ENCODE measurements at places on chromosomes 11 and 22.

DNA sequence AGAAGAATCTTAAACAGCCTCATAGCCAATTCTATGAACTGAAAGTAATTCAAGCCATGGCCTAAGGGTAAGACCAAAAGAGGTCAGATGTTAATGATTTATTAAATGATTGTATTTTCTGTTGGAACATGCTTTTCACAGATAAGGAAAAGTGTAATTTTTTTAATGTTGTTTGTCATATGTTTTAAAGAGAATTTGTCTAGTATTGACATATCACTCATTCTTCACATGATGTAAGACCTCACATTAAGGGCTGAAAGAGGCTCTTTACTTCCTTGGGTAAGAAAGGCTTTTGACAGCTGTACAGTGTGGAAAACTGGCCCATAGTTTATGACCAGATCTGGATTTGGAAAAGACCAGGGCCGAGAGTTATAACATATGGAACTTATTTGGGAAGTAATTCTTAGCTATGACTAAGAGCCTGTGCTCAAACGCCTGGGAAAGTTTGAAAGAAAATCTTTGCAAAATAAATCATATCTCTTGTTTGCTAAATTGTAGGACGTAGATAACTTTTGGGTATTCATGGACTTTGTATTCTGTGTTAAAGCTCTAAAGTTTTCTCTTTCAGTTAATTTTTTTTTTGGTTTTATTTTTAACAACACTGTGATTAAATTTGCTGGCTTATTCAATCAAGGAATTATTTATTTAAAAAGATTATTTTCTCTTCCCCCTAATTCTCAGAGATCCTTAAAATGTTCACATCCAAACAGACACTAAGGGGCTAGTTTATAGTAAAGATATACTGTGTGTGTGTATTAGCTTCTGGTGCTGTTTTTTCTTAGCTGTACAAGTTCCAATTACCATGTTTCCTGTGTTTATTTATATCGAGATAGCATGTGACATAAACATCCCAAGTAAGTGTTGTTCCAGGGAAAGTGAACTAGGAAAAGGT, 162.2 kb downstream of the ARHGAP42 start:
- DNase-seq: no peak

DNA sequence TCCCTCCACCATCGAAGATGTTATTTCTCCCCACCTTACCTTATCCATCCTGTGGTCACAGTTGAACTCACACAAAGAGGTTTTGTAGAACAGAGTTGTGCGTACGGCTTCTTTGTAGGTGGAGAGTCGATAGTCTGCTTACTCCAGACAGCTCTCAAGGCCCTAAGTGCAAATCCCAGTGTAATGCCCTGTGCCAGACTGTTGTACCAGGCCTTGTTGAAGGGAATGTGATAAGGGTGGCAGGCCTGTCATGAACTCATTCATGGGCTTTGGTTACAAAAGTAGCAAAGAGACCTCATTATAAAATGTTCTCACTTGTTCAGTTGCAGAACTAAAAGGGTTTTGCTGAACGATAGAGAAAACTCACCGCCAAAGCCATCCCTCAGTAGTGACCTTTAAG, 288.7 kb upstream of the CADM1 start:
- DNase-seq: no peak

GRCh38 chr11:112322173-112322790, 61.6 kb upstream of the PLET1 start:
- no peak for DNase-seq

DNA sequence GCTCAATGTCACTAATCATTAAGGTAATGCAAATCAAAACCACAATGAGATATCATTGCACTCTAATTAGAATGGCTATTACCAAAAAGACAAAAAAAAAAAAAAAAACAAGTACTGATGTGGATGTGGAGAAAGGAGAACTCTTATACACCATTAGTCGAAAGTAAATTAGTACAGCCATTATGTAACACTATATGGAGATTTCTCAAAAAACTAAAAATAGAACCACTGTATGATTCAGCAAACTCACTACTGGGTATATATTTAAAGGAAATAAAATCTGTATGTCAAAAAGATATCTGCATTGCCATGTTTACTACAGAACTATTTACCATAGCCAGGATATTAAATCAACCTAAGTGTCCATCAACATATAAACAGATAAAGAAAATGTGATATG, 265.4 kb upstream of the ARHGAP20 start:
- DNase-seq: no peak

- DNase-seq: no peak
These were observed 591.2 kb downstream of the INSC start for GRCh38 chr11:15705891-15706290.

GRCh38 chr22:45895436-45896152, 81.4 kb downstream of the WNT7B start:
- DNase-seq: no peak

- DNase-seq: no peak
These were observed 780.9 kb downstream of the BRD1 start for GRCh38 chr22:49046546-49047361.

GRCh38 chr11:12232817-12233601, 122.6 kb downstream of the MICAL2 start:
- DNase-seq: no peak

DNA sequence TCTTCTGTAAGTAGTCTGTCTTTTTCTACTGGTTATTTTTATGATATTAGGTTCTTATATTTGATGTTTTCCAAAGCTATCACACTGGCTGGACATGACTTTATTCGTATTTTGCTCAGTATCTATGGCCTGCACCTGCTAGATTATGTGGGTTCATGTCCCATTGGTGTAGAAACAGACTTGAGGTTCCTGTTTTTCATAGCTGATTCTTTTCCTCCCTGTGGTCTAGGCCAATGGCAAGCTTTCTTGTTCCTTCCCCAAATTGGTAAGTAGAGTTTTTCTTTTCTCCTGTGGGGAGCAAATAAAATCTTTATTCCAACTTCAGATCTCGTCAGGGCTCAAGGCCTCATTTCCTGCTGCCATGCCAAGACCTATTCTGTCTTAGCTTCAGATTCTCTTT, 30.2 kb upstream of the SWAP70 start:
- DNase-seq: no peak

- no peak for DNase-seq
These were observed 18.4 kb downstream of the NEAT1 start for GRCh38 chr11:65440831-65441499.

DNA sequence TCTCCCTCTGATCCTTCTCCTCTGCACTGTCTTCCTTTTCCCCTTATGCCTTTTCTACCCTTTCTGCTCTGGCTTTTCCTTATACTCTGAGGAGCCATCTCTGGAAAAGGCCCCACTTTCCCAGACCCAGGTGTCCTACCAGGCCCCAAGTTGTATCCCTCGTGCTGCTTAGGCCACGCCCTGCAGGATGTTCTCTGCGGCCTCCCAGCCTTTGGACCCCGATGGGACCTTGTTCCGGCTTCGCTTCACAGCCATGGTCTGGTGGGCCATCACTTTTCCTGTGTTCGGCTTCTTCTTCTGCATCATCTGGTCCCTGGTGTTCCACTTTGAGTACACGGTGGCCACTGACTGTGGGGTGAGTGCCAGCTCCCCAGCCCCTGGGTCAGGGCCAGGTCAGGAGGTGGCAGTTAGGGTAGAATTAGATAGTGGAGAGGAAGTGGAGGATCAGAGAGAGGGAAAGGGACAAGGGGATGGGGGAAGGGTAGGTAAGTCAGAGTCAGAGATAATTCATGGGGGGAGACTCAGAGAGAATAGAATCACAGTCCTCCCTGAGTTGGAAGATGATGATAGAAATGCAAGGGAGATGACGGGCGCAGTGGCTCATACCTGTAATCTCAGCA, 8.9 kb downstream of the PGAP2 start:
- no peak for DNase-seq

DNA sequence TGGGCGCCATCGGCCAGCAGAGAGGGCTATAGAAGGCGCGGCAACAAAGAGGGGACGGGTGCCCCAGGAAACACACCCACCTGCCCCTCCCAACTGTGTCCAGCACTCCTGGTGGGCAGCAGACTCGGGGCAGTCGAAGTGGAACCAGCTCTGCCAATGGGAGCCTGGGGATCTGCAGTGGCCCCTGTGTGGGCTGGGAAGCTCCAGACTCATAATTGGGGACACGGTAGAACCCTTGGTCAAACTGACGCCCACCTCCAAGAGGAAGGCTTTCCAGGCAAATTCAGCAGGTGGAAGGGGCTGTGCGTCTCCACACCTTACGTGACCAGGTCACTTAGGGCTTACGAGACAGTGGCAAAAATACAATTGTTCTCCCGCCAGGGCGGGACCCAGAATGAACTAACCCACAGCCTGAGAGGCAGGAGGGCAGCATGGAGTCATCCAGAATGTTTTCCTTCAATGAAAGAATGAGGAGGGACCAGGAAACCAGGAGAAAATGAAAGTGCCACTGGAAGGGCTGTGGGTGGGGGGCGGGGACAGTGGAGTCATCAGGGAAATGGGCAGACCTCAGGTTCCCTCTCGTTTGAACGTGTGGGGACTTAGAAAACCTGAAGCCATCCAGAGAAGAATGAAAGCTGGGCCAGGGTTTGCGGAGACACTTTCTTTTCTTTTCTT, 53.2 kb upstream of the SHANK2 start:
- no peak for DNase-seq

- DNase-seq: no peak
These were observed 86.6 kb downstream of the FBXO7 start for GRCh38 chr22:32561163-32561562.

- DNase-seq: no peak
These were observed 23.0 kb upstream of the ZC3H12C start for GRCh38 chr11:110070176-110070575.

DNA sequence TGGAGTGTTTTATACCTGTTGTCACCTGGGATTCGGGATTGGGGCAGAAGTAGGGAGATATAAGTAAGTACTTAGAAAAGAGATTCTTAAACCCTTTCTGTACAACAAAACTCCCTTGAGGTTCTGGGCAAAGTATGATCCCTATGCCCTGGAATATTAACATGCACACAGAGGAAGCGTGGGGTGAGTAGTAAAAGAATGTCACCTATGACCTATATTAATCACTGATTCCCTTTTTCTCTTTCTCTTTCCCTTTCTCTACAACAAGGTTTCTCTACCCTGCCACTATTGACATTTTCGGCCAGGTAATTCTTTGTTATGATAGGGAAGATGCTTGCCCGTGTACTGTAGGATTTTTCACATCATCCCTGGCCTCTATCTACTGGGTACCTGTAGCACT, 209.7 kb upstream of the PLET1 start:
- no peak for DNase-seq

GRCh38 chr11:82546661-82547557, 186.8 kb downstream of the FAM181B start:
- no peak for DNase-seq

DNA sequence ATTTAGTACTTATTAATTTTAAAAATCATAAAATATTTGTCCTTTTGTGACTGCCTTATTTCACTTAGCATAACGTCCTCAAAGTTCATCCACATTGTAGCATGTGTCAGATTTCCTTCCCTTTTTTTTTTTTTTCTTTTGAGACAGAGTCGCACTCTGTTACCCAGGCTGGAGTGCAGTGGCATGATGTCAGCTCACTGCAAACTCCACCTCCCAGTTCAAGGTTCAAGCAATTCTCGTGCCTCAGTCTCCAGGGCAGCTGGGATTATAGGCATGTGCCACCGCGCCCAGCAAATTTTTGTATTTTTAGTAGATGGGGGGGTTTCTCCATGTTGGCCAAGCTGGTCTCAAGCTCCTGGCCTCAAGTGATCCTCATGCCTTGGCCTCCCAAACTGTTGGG, 10.6 kb downstream of the RAB6A start:
- DNase-seq: no peak

DNA sequence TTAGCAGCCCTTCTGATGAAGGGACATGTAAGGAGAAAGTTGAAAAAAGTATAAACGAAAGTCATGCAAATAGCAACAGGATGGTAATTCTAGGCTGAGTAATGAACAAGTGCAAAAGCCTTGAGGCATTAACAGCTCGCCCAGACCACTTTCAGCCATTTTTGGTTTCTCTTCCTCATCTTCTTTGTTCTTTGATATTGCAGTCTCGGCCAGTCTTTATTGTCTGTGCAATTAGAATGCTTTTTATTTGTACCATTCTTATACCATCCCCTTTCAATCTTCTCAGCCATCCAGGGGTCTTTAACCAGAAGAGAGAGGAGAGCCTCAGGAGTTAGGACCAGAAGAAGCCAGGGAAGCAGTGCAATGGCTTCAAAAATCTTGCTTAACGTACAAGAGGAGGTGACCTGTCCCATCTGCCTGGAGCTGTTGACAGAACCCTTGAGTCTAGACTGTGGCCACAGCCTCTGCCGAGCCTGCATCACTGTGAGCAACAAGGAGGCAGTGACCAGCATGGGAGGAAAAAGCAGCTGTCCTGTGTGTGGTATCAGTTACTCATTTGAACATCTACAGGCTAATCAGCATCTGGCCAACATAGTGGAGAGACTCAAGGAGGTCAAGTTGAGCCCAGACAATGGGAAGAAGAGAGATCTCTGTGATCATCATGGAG, 7.3 kb downstream of the TRIM34 start:
- DNase-seq: no peak

- DNase-seq: no peak
These were observed 262.5 kb downstream of the DCDC1 start for GRCh38 chr11:31106968-31107576.

- no peak for DNase-seq
These were observed 2.0 kb downstream of the FBXO3 start for GRCh38 chr11:33772300-33772699.

DNA sequence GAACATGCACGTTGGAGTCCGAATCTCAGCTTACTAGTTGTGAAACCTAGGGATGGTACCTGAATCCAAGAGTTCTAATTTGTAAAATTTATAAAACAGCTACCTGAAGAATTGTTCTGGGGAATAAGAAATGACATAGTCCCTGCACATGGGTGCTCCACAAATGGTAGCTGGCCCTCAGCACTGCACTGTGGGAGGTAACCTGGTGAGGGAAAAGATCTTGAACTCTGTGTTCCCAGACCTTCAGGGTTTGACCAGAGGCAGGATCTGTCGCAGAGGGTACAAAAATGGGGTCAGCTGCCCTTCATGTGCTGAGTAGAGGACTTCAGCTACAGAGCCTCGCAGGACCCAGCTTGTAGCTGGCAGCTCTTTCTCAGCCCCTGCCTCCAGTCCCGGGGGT, 73.5 kb downstream of the USP35 start:
- DNase-seq: no peak

DNA sequence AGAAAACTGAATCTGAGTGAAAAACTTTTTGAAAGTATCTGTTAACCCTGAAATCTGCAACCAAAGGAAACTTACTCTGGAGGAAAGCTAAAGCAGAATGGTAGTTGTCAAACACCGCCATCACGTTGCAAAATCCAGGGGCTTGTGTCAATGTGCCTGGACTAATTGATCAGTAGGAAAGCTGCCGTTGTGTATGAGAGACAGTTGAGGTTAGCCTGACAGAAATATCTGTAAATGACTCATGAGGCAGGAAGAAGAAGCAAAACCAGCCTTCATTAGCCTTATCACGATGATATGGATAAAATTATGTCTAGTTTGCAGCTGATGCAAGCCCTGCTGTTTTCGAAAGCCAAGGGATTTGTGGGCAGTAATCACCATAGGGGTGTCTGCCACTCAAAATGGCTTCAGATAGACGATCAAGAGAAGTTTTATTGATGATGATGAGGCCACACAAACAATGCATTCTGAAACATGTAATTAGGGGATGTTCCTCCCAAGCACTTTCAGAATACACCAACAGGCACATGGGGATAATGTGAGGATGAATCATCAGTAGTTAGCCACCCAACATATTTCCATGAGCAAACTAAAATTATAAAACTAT, 8.9 kb downstream of the SCGB1A1 start:
- no peak for DNase-seq

- no peak for DNase-seq
These were observed 2.3 kb downstream of the KRTAP5-11 start for GRCh38 chr11:71580057-71581003.

GRCh38 chr11:124519850-124520549, 23.5 kb downstream of the OR8B12 start:
- no peak for DNase-seq

- no peak for DNase-seq
These were observed 9.8 kb downstream of the PRMT3 start for GRCh38 chr11:20397281-20397680.
